IPS-NIHi11 (cell line): ENCODE measurements at places on chromosomes 5 and 9.

- no peak for DNase-seq
Observed at GRCh38 chr5:173826086-173826427, 62.1 kb upstream of the CPEB4 start.

DNA sequence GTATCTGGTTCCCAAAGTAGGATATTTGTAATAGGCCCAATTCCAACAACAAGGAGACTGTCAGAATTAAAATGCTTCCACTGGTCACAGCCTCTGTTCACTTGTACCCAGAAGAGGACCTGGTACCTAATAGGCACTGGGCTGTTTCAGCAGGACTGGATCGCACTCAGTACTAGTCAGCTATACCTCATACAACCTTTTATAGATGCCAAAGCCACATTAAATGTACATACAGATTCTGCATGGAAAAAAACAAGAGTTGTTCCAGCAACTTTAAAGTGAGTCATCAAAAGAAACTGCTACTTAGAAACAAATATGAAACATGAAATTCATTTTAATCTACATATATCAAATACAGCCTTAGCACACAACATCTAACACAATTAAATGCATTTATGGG lies 87.5 kb downstream of the GPR21 start:
- no peak for DNase-seq

DNA sequence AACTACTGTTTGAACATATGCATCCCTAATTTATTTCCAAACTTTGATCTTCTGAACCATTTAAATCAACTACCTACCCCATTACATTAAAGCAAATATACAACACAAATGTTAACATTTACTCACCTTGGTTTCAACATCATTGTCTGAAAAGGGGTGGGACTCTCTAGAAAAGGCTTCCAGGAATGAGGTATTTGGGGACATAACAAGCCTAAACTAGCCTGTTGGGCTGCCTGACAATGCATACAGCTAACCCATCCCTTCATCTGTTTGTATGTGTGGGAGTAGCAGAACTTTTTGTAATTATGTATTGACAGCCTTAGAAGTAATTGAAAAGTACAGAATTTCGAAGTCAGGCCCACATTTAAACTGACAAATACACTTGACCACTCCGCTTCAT lies 2225.9 kb upstream of the C9orf72 start:
- DNase-seq: no peak

GRCh38 chr9:123660691-123661466 lies 269.0 kb downstream of the DENND1A start:
- no peak for DNase-seq
